Activated CD4-positive, alpha-beta T cell treated with anti-CD3 and anti-CD28 coated beads, Interleukin-2, amount 50 U/mL, for 24 hours (primary cell): ENCODE measurements at places on chromosomes 4 and X.

- no peak for DNase-seq
Measured at GRCh38 chr4:175504318-175504717, 307.7 kb downstream of the GPM6A start.

DNA sequence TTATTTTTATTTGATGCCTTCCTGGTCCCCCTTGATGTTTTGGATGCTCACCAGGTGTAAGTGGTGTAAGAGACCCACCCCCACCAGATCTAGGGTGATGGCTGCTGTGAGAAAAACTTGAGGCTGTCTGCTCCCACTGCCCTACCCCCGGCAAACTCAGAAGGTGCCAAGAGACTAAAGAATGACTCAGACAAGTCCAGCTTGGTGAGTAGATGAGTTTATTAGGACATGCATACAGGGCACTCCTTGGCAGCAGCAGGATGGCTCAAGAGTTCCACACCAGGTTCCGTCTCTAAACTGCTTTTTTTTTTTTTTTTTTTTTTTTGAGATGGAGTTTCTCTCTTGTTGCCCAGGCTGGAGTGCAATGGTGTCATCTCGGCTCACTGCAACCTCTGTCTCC lies 84.0 kb upstream of the HPF1 start:
- no peak for DNase-seq

GRCh38 chr4:73523126-73523525 lies 41.6 kb downstream of the AFM start:
- DNase-seq: no peak

GRCh38 chr4:189177130-189177529 lies 763.5 kb upstream of the FRG1 start:
- no peak for DNase-seq

GRCh38 chr4:169203891-169204290 lies 66.9 kb downstream of the SH3RF1 start:
- no peak for DNase-seq

- DNase-seq: no peak
Measured at GRCh38 chr4:5712517-5712916, 1.5 kb downstream of the EVC start.

DNA sequence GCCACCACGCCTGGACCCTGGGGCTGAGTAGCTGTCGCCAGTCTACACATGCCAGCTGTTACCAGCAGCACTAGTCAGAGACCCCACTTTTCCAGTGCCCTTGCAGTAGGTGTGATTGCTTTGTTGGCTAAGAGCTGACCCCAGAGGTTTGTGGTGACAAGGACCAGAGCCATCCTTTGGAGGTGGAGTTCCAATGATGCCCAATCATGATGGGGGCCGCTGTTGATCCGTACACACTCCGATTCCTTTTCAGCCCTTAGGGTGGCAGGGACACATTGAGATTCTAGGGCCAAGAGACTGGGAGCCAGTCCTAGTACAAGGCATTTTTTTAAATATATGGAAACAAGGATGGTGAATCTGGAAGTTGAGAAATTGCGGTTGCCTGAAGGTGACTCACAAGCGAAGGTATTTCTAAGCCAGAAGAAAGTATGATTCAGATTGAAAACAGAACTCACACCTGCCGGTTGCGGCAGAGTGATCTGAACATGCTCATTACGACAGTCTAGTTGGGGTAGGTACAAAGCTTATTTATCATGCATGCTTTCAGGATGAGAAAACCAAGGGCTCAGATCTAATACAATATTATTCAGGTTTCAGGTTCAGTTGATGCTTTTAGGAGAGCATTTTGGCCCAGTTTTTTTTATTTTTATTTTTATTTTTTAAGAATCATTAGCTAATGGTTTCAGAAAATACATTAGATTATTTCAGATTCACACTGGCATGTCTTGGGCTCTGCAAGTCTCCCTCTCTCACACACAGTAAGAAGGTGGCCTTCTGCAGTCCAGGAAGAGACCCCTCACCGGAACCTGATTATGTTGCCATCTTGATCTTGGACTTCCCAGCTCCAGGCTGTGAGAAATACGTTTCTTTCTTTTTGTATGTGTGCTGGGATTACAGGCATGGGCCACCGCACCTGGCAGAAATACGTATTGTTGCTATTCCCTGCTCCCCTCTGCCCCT lies 43.4 kb downstream of the SHROOM2 start:
- peak; percentile 11 for DNase-seq

DNA sequence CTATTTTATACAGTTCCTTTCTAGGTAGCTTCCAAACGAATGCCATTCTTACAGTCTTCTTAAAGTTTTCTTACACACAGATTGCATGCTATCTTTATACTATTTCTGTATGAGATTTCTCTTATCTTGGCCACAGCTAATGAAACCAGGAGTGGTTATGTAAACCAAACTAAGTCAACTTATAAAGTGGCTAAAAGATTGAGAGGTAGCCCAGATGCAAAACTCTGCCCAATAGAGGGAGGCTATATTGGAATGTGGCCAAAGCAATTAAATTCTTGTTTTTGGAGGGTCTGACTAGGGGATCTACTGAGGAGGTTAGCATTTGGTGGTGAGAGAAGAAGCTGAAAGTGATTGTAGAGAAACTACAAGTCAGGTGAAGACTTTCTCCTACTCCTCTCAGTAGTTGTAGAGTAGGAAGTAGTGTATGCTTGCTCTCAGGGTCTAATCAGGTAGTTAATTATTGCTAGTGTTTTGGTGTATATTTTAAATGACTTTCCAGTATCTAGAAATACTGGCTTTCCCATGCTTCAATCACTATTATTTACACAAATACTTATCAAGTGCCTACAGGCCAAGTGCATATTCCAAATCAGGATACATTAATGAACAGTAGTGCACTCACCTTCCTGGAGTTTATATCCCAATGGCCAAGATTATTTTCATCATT lies 104.2 kb upstream of the HPGD start:
- no peak for DNase-seq

DNA sequence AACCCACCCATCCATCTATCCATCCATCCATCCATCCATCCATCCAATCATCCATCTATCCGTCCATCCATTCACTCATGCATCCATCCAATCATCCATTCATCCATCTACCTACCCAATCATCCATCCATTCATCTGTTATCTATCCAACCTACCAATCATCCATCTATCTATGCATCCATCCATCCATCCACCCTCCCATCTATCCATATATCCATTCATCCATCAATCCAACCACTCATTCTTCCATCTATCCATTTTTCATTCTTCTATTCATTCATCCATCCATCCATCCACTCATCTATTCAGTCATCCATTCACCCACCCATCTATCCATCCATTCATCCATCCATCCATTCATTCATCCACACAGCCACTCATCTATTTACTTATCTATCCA lies 80.1 kb upstream of the SHOX start:
- no peak for DNase-seq

DNA sequence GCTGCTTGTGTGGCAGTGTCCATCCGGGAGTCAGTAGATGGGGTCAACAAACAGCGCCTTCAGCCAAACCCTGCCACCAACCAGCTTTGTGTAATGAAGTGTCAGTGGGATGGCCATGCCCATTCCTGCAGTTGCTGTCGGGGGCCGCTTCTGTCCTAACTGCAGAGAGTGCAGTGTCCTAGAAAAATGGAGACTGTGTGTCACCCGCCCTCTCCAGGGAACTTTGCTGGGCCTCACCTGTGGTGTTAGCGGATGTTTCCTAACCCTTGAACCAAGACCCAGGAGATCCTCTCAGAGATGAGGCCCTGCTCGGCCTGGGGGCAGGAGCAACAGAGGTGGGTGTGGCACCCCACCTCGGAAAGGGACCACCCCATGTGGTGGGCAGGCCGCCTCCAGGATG lies 35.3 kb upstream of the HGFAC start:
- no peak for DNase-seq

- no peak for DNase-seq
Measured at GRCh38 chr4:105455998-105456397, 17.9 kb downstream of the PPA2 start.

DNA sequence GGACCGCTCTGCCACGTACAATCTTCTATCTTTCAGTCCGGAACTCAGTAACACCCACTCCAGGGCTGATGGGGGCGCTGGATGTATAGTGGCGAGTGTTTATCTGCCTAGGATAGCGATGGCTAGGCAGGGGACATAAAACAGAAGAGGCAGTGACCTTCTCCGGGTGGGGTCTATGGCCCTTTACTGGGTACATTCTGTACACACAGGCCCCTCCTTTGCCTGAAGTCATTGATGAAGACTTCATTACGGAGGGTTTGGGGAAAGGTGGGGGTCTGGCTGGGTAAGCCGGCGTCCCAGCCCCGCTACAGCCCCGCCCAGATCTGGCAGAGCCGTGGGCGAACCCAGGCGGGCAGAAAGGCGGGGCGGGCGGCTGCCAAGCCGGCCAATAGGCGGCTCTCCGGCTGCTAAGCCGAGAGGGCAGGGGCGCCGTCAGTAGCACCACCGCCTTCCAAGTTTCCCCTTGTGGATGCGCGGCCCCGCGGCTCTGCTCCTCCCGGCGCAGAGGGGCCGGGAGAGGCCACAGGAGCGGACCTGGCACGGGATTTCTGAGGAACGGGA lies at the start of gene CHST7:
TSS of gene CHST7 (plus strand) at position 435 of the 561 bp plus-strand sequence. CDS start 167 bp downstream, outside the sequence.
- no peak for DNase-seq

GRCh38 chr4:41142376-41143310 lies 71.7 kb downstream of the APBB2 start:
- DNase-seq: no peak

DNA sequence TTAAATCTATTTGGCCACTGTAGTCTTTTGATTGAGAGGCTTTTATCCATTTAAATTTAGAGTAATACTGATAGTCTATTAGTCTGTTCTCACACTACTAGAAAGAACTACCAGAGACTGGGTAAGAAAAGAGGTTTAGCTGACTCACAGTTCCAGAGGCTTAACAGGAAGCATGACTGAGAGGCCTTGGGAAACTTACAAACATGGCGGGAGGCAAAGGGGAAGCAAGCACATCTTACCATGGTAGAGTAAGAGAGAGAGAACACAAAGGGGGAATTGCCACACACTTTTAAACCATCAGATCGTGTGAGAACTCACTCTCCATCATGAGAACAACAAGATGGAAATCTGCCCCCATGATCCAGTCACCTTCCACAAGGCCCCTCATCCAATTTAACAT lies 410.9 kb downstream of the PDGFC start:
- no peak for DNase-seq

- no peak for DNase-seq
Measured at GRCh38 chr4:116070283-116070682, 956.9 kb upstream of the NDST4 start.

GRCh38 chr4:14196131-14196530 lies 568.6 kb upstream of the BOD1L1 start:
- DNase-seq: no peak

DNA sequence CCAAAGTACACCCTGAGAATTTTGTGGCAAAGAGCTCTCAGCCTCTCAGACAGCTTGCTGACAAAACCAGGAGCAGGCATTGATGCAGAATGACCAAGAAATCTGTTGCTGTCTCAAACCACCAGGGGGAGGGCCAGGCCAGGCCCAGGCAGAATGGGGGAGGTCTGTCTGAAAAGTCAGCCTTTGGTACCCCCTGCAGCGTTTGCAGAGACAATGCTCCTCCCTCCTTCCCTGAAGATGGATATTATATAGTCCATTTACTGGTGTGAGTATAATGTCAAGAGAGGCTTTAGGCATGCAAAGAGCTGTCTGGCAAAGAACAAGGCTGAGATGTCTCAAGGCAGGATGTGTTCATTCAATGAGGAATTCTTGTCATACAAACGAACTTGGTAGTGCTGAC lies 52.9 kb upstream of the TRPC5OS start:
- DNase-seq: no peak

DNA sequence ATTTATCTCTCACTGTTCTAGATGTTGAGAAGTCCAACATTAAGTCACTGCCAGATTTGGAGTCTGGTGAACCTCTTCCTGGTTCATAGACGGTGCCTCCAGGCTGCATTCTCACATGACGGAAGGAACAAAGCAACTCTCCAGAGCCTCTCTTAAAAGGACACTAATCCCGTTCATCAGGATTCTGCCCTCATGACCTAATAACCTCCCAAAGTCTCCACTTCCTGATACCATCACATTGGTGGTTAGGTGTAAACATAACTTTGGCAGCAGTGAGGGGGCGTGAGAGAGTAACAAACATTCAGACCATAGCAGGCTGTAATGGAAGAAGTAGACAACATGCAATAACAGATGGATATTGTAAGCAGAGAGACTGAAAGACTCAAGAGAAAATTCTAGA lies 388.6 kb downstream of the PDHA2 start:
- DNase-seq: no peak

DNA sequence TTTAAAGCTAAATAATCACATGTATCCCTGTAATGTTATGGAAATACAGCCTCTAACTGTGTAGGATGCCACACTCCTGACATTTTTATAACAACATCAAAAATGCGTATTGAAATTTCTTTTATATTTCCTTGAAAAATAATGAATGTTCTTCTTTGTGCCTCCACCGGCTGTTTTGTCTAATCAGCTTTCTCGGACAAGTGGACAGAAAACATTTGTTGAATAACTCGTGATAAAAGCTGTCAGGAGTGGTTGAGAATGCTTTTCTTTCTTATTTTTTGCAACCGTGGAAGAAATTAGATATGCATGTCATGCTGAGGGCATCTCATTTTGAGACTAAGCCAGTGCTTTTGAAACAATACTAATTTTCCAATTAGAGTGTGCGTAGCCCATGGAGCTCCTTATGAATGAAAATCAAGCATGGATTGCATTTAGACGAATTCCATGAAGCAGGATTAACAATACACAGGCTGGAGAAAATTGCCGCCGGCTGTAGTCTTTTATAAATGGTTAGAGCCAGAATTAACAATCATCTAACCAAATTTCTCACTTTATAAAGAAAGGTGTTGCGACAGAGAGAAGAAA lies 614.5 kb upstream of the LCORL start:
- DNase-seq: no peak

DNA sequence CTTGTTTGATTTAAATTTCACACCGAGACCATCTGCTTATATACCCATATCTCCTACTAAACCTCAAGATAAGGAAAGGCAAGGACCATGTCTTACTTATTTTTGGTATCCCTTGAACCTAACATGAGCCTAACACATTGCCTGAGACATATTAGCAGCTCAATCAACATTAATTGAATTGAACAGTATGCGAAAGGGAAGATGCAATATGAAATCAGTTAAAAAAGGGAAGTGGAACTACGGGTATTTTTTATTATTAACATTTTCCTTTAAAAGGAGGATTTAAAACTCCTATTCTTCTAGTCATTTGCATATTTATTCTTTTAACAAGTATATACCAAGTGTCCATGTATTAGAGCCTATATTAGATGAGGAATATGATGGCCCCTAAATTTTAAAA lies 197.0 kb downstream of the CAMK2D start:
- no peak for DNase-seq

GRCh38 chr4:183989931-183990330 lies 84.8 kb downstream of the STOX2 start:
- no peak for DNase-seq

GRCh38 chrX:10582945-10583344 lies 37.4 kb downstream of the MID1 start:
- DNase-seq: no peak

GRCh38 chr4:151694961-151695720 lies 65.7 kb downstream of the GATB start:
- no peak for DNase-seq

DNA sequence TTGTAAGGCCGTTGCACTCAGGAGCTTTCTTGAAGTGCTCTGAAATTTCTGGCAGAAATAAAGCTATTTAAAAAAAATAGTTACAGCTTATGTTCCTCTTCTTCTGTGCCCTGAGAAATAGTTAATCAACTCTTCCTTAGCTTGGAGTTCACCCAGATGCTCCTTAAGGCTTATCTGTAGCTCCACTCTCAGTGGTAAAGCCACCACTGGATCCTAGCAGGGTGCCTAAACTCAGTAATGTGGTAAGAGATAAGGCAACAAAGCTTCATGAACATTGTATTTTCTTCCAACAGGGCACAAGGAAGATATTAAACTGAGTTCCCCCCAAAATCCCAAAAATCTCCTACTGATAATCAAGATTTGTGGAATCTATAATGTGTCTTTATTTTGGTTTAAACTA lies 299.5 kb downstream of the MAPK10 start:
- no peak for DNase-seq
